ENCODE measurements at places on chromosomes 2 and 18.

- no peak for DNase-seq
These were observed 162.3 kb upstream of the ZEB2 start for GRCh38 chr2:144682248-144682647.

- DNase-seq: no peak
These were observed 38.5 kb downstream of the KCTD18 start for GRCh38 chr2:200471324-200471848.

GRCh38 chr2:110854355-110855081 lies 122.1 kb downstream of the ACOXL start:
- no peak for DNase-seq

DNA sequence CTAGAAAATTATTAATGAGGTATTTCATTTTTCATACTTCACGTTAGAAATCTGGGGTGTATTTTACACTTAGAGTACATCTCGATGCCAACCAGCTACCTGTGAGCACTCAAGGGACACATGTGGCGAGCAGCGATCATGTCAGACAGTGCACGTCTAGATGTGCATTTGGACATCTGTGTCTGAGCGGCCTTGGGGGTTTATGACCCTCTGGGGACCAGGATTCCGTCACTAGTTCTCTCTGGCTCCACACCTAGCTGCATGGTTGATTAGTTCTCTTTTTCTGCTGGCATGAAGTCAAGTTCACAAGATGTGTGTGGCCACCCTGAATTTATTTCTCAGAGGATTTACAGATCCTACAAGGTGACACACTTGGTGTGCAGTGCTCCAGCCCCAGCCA lies 192.2 kb downstream of the TSN start:
- no peak for DNase-seq

DNA sequence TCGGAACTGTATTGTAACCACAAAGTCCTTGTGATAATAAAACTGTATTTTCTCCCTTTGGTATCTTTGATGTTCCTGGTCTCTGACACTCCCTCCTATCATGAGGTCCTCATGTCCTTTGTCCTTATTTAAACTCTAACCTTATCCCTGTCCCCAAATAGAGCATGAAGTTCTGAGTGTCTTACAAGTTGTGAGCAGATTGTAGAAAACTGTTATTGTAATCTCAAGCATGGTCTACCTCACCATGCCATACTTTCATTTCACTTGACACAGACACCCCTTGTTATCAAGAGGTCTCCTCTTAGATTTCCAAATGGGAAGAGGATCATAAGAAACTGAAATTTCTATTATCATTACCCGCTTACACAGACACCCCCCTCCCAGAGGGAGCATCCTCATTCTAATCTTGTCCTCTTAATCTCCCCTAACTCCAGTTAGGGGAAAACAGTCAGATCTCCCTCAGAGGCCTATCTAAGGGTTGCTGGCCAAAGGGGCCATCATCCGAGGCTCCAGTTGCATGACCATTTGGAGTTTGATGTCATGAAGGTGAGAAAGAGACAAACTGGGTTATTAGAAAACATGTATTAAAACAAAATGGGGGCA lies 29.0 kb downstream of the MYO3B start:
- no peak for DNase-seq

DNA sequence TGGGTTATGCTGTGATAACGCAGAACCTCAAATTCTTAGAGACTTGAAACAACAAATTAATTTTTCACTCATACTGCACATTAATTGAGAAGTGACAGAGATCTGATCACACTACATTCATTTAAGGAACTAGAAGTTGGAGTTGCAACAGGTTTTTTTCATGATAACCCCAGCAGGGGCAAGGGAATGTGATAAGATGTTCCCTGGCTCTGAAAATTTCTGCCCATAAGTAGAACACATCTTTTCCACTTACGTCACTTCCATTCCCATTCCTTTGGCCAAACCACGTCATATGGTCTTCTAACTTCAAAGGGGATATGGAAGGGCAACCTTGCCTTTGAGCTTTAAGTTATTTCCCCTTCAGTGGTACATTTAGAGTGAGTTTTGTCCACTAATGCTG lies 29.7 kb upstream of the PSME4 start:
- DNase-seq: no peak

GRCh38 chr2:112643488-112643887 lies 2.3 kb upstream of the SLC20A1 start:
- DNase-seq: no peak

DNA sequence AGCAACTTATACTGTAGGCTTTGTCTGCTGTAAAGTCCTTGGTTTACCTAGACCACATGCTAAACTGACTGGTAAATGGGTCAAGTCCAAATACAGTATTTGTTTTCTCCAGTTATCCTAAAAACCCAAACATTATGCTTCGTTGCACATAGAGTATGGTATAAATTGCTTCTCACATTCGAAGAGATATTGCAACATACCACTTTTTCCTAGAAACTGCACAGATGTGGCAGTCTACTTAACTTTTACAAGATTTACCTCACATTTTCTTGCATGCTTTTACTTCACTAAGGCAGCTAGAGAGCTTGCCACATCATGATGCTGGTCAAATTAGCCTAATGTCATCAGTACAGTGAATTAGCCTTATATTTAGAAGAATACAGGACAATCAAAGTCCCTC lies 66.0 kb upstream of the SCN7A start:
- no peak for DNase-seq

DNA sequence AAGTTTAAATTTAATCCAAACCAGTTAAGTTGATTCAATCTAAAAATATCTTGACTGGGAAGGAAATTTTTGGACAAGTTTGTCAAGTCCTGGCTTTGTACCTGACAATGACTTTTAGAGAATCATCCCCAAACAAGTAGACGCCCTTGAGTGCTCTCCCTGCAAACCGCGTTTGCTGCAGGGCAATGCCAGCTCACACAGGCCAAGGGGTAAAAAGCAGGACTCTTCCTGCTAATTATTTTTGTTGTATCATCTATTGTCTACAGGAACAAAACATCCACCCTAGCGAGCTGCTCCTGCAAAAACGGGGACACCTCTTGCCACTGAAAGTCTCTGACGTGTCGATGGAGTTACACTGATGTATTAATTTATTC lies 10.9 kb downstream of the ID2 start:
- no peak for DNase-seq

DNA sequence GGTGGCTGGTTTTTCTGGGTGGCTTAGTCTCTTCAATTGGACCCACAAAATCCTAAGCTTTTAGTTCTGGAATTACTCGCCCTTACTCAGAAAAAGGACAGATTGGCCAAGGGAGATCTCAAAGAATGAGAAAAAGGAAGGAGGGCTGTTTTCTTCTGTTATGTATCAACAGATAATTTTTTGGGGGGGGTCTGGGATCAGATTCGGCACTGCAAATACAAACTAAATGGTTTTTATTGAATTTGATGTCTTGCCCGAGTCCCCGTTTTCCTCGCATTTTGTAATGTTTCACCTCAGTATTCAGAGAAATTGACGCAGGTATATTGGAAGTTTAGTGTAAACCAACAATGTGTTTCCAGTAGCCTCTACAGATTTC lies 762 bp downstream of the YIPF4 start:
- DNase-seq: no peak

DNA sequence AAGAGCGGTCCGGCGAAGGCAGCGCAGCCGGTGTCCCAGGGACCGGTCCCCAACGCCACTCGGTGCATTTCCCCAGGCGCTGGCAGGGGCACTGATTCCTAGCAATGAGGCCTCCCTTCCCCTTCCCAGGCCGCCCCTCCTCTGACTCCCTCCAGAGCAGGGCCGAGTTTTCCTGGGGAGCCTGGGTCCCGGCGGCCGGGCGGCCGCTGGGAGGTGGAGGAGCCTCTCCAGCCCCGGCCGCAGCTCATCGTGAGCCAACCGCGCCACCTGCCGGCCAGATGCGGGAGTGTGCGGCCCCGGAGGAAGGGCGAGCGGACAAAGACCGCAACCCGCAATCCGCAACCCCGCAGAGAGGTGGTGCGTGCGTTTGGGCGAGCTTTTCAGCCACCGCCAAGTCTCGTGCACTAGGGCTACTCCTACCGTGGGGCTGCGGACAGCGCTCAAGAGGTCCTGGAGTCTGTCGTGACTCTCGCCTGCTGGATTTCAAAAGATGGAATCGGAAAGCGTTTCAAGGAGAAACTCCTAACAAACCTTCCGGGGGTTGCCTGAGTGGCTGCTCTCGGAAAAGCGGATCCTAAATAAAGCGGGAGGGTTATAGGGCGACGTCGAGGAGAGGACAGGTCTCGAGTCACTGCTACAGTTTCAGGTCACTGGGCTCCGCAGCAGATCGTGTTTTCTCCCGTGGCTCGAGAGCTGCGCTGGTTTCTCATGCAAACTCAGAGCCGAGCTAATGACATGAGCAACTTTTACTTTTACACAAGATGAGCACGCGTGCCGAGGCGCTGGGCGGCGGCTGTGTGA lies 1.5 kb upstream of the EPHA4 start:
- peak; percentile 60 for DNase-seq

GRCh38 chr18:45974088-45974536 lies 7.0 kb upstream of the EPG5 start:
- DNase-seq: peak; percentile 42

DNA sequence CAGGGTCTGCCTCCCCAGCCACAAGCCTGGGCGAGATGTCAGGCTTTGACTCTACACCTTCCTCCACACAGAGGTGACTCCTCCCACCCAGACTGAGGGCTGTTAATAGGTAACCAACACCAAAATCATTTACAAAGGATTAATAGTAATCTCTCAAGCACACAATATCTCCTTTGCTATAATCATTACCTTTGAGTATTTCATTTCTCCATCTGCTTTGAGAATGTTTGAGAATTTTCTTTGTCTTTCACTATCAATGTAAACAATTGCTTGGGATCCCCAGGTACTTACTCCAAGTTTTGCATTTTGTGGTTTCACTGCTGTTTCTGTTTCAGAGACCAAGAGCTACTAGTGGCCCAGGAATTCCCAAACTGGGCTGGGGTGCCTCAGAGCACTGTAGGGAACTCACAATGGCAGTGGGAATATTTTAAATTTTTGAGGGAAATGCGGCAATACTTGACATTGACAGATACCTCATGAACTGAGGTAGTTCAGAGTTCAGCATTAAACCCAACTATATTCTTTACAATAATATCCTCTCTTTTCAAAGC lies 166.4 kb upstream of the MGAT5 start:
- no peak for DNase-seq

All from stimulated activated CD8-positive, alpha-beta memory T cell treated with anti-CD3 and anti-CD28 coated beads, Interleukin-2, amount 100 ng/mL, for 1 hour (primary cell).